ENCODE measurements at places on chromosomes 7 and 10.

DNA sequence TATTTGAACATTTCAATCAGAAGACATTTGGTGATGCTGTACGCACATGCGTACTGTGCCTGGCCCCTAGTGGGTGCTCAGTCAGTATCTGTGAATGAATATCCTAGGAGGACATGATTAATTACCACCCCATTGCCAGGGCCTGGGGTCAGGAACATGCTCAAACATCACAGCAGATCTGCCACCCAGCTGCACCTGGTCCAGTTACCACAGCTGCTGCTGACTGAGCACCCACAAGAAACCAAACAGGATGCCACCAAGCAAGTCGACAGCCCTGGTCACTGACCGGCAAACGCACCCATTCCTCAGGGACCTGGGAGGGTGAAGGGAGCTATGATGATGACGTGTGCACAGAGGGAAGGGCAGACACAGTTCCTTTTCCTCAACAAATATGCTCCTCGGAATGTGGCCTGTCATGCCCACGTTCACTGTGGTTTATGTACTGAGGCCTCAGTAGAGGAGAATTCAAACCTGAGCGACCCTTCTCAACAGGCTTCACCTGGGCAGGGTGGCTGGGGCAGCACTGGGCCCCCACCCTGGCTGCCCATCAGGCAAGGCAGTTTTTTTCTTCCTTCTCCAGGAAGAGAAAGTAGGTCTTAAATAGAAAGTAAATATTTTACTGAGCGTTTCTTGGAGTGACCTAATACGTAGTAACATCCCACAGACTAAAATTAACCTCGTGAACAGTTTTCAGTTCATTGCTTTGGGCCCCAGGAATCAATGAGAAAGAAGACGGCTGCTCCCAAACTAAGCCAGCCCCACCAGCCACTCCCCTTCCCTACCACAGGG is 13.4 kb downstream of the CTBP2 start:
- DNase-seq, result no peak

DNA sequence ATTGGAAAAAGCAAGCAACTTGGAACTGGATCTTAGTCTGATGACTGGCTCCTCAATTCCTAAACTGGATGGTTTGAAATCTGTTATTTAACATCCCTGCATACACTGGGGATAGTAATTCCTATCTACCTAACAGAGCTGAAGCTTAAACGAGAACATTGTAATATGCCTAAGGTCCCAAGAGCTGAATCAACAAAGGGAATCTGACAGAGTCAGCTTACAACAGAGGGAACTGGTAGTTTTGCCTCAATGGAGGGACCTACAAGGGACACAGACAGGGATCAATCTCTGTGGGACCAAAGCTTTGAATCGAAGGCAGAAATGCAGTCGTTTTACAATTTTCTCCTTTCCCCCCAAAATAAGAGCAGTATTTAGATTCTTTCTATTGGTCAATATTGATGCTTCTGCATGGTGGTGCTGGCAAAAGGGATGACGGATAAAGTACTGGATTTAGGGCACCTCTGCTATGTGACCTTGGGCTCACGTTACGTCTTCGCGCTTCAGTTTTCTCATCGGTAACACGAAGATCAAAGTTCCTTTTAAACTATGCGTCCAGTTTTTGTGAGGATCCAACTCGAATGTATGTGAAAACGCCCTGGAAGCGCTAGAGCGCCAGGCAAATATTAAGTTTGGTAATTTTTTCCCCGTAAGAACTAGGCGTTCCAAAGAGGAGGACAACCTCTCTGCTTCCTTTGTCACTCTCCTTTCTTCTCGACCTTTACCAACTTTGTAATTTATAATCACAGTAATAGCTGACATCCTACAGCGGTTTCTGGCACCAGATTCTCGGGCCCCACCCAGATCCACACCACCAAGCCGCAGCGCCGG is 1.1 kb downstream of the ACTR1A start:
- no peak for DNase-seq

DNA sequence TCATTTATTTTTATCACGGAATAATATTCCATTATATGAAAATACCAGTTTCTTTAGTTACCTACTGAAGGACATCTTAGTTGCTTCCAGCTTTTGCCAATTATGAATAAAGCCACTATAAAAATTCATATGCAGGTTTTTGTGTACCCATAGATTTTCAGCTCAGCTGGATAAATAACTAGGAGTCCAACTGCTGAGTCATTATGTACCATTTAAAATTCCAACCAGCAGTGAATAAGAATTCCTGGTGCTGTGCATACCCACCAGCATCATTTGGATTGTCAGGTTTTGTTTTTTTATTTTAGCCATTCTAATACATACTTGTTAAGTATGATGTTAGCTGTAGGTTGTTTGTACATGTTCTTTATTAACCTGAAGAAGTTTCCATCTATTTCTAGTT is 14.5 kb downstream of the FAM24B start:
- DNase-seq, result no peak

DNA sequence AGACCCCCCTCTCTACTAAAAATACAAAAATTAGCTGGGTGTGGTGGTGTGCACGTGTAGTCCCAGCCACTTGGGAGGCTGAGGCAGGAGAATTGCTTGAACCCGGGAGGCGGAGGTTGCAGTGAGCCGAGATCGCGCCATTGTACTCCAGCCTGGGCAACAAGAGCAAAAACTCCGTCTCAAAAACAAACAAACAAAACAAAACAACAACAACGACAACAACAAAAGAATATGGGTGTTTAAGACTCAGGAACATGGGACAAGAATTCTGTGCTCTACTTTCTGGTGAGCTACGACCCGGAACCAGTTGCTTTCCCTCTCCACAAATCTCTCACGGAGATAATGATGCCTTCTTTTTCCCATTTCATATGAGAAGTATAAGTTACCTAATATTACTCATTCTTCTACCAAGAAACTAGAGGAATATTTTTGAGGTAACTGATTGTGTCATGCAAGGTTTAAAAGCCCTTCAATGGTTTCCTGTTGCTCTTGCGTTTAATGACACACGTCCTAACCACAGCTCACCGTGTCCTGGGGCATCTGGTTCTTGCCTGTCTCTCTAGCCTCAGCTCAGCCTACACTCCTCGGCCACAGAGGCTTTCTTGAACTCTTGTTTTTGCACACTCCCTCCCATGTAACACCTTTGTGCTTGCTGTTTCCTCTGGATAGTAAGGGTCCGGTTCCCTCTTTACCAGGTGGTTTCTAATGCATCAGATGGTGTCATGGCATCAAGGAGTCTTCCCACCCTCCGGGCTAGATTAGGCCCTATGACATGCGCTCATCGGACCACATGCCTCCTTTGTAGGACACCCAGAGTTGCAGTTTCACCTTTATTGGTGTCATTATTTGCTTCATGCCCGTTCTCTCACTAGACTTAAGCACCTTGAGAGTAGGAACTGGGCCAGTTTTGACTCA is 67.5 kb downstream of the PFKFB3 start:
- DNase-seq, result peak; percentile 89

GRCh38 chr7:4302203-4302905 is 379.7 kb upstream of the FOXK1 start:
- DNase-seq, result no peak

DNA sequence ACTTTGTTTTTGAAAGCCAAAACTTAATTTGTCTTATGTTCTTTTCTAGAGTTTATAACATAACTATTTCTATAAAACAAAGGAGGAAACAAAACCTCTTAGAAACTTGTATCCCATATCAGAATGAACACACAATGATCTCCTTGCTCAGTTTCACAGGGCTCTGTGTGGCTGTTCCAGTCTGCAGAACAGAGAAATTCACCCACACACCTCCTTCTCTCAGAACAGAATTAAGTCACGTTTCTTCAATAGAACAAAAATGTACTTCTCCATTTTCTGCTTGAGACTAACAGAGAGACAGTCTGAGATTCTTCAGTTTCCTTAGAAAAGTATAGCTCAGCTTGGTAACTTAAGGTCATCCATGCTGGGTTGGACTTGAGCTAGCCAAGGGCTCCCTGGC is 15.8 kb upstream of the DOCK1 start:
- DNase-seq, result no peak

- DNase-seq, result peak; percentile 25
Measured at GRCh38 chr7:87876869-87877234, 559 bp downstream of the DBF4 start.

GRCh38 chr7:3282457-3282856 is 18.6 kb upstream of the SDK1 start:
- no peak for DNase-seq

DNA sequence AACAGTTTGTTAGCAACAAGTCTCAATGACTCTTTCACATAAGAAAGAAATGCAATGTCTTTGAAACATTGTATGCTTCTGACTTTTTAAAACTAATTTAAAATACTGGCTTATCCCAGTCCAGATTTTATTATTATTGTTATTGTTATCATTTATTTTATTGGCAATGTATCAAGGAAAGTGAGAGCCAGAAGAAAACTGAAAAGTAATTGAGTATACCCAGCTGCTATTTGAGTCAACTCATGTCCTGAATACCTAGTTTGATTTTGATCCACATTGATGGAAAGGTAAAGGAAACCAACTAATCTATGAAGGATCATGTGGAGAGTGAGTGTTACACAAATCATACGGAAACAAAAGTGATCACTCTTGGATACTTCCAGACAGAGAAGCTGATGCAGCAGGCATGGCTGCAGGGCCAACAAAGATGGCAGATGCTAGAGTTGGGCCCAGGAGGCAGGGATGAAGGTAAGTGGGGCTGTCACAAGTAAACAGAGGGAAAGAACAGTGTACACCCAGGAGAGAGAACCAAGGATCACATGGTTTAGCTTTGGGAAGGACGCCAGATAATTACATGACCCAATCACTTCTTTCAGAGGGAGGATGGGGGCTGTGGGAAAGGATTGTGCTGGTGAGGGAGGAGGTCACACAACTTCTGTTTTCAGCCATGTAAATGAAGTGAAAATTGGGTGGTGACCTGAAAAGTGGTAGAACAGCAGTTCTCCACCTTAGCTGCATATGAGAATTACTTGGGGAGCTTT is 179.2 kb upstream of the NAMPT start:
- no peak for DNase-seq

- DNase-seq, result no peak
Measured at GRCh38 chr7:55965805-55966421, 1.5 kb downstream of the NIPSNAP2 start.

GRCh38 chr10:117980216-117980615 is 66.5 kb downstream of the RAB11FIP2 start:
- DNase-seq, result no peak

DNA sequence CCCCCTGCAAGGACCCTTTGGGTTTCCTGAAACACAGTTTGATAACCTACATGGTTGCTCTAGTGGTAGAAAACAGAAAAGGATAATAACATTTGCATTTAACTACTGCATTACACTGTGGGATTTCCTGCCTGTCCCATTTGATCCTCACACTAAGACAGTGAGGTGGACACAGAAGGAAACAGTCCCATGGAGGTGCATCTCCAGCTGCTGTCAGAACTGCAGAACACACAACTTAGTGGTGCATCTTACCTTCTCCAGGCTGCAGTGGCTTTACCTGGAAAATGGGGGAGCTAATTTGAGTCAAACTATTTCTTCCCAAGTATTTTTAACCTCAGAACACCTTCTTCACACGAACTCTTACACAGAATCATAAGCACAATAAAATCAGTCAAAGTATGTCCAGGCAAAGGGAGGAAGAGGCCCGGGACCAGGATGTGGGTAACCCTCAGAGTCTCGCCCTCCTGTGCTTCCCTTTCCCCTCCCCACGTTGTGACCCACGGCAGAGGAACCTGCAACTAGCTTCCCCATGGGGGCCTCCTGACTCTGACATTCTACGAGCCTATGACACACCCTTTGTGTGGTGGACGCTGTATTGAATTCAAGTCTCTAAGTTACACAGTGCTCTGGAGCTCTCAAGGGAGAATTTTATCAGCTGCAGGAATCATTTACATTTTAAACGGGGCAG is 33.7 kb downstream of the SCRN1 start:
- peak; percentile 12 for DNase-seq

DNA sequence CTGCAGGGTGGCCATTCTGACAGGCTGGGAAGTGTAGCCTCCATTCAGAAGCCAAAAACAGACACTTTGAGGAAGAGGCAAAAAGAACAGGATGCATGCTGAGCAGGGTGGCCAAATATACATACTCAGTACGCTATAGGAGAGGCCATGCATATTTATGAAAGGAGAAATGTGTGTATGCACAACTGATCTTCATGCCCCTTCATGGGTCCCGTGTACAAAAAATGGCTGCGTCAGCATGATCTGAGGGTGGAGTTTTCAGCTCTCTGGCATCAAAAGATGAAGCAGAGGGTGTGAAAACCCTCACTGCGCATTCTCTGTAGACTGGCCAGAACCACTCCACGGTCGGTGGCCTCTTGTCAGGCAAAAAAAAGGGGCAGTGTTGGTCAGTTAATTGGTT is 35.5 kb upstream of the OIT3 start:
- DNase-seq, result no peak

Data from T-helper 1 cell (primary cell).